HFFc6 (cell line): ENCODE measurements at places on chromosomes 12 and 14. TPM values are rescaled to one million over a fixed set of nuclear protein-coding genes. Genes with fewer than 3 reads are reported as not detected.

COL2A1 gene
- not detected in 3 replicates for total RNA-seq

GRCh38 chr12:22828066-22828465 lies 203.1 kb downstream of the ETNK1 start:
- no peak for DNase-seq

DNA sequence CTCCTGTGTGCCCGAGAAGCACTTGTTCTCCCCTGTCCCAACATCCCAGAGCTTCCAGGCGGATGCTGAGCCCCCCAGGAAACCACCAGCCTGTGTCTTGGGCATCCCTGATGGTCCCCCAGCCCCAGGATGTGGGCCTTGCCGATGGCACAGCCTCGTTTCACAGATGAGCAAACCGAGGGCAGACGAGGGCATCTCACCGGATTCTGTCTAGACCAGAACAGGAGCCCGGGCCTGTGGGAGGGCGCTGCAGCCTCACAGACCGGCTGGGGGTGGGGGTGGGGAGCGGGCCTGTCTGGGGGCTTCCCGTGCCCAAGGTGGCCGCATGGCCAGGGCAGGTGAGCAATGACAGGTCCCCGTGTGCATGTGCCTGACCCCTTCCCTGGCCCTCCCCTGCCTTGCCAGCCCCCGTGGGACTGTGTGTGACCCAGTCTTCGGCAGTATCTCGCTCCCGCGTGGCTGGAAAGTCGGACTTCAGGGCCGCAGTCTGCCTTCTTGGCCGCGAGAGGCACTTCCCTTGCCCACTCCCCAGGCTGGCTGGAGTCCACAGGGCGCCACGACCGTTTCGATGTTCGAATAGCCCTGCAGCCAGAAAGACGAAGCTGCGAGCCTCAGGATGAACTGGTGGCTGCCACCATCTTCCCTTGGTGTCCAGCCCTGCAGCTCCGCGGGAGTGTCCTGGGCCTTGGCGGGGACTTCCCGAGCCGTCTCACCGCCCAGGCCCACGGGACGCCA lies 8.9 kb downstream of the RFLNA start:
- no peak for DNase-seq

GRCh38 chr14:70108419-70108818 lies 80.3 kb downstream of the SLC8A3 start:
- no peak for DNase-seq

DNA sequence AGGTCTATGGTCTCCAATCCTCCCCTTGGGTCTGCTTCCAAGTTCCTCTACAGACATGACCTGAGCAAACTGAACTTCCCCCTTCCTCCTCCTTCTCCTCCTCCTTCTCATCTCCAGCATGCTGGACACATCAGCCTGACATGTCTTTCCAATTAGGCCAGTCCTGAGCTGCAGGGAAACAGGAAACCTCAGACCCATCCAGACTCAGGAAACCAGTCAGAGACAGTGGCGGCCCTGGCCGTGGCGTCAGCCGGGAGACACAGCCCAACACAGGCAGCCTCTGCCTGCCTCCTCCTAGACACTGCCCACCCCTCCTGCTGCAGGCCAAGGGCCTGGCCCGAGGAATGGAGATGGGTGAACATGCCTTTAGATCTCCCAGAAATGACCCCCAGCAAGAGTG lies 468.8 kb downstream of the BCL11B start:
- DNase-seq = no peak

GRCh38 chr14:23438101-23438971 lies 2.9 kb upstream of the MYH7 start:
- DNase-seq = no peak

- DNase-seq = no peak
Observed at GRCh38 chr12:127277882-127278281, 989.1 kb upstream of the TMEM132C start.
